ENCODE measurements at places on chromosomes 5 and 9.
A peak's percentile ranks its signal among the peaks of the same experiment; 100 is the strongest.

GRCh38 chr5:52469420-52469819 lies 318.3 kb upstream of the ITGA1 start:
- DNase-seq, result no peak

DNA sequence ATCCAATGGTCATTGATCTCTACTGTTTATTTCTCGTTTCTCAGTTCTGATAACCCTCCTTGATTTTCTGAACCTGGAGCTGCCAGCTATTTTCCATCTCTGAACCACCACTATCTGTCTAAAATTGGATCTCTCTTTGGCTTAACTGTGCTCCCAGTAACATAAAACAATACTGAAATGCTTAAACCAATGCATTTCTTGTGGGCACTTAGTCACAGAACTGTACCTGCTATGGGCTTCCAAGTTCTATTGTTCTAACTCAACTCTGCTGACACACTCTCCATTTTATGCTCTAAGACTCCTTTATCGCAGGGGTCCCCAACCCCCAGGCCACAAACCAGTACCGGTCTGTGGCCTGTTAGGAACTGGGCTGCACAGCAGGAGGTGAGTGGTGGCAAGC lies 120.6 kb downstream of the LHFPL2 start:
- no peak for DNase-seq

DNA sequence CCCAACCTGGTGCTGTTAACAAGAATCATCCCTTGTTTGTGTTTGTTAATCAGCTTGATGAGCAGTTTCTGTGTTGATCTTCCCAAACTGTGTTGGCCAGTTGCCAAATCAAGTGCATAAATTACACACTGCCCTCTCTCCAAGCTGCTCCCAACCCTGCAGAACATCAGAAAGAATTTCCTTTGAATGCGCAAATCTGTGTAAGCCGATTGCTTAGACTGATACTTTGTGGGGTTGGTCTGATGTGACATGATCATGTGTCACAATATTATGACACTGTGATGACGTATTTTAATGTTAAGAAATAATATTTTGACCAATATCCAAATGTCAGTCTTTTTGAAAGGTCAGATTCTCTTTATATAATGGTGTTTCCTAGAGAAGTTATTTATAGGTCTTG lies 766.4 kb upstream of the WWC1 start:
- DNase-seq, result peak; percentile 8

GRCh38 chr5:127419683-127420257 lies 97.7 kb upstream of the PRRC1 start:
- DNase-seq, result no peak

GRCh38 chr5:129821477-129822131 lies 73.7 kb downstream of the MINAR2 start:
- DNase-seq, result no peak

- DNase-seq, result no peak
Measured at GRCh38 chr5:100854591-100854990, 48.5 kb downstream of the ST8SIA4 start.

DNA sequence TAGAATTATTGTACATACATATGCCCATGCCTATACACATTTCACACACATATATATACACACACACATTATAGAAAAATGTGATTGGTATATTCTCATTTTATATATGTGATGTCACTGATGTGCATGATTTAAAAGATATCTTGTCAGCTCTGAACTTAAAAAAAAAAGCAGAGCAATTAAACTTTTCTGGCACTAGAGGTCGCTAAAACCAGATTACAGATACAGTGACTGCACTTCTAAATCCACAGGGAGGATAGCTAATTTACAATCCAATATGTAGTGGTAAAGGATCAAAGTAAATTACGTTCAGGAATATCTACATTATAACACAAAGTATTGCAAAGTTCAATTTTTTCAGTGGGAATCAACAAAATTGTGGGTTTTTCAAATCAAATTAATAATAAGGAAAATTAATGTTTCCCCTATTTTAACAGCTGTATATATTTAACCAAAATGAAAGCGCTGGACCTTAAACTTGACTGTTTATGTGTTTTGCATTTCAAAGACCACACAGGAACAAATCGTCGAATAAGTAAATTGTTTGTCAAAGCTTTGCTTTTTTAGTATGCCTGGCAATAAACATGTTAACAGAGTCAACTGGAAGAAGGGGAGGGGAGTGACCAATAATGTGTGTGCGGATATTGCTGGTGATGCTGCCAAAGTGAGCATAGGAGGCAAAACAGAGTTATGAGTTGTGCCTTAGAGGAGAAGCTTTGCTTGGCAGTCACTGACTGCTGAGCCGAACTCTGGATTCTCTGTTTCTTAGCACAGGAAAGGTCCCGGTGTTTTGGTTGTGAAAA lies 1201.4 kb upstream of the C9orf72 start:
- peak; percentile 54 for DNase-seq

GRCh38 chr5:103010168-103010567 lies 109.8 kb downstream of the GIN1 start:
- no peak for DNase-seq

DNA sequence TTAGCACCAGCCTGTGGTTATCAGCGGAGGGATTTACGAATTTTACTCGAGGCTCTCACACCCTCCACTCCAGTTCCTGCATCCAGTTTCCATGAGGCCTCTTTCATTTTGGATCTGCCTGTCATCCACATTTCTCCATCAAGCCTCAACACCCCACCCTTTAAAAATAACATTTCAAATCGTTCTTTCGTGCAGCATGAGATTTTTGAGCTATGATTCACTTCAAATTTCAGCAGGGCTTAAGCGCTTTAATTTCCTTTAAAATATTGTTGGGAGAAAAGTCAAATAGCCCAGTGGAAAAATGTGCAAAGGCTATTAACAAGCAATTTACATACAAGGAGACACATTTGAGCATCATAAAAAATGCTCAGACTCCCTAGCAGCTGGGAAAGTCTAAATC lies 103.2 kb downstream of the MSX2 start:
- no peak for DNase-seq

DNA sequence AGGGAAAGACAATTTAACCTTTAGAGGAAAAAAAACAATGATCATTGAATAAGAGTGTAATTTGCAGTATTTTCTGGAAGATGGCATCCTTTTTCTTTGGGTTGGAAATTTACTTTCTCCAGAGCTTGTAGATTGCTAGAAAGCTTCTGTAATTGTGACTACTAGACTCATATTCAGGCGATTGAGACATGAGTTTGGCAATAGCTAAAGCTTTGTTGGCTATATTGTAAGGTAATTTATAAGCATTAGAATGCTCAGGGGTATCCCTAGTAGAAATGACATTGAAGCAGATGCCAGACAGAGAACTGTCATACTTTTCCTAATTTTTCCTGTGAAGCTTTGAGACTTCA lies 115.3 kb downstream of the UNC13B start:
- no peak for DNase-seq

- DNase-seq, result no peak
Measured at GRCh38 chr5:78062645-78063044, 231.9 kb downstream of the AP3B1 start.

- no peak for DNase-seq
Measured at GRCh38 chr9:124858330-124859046, 3.3 kb downstream of the RPL35 start.

GRCh38 chr5:60810438-60811085 lies 33.5 kb downstream of the ELOVL7 start:
- DNase-seq, result no peak

DNA sequence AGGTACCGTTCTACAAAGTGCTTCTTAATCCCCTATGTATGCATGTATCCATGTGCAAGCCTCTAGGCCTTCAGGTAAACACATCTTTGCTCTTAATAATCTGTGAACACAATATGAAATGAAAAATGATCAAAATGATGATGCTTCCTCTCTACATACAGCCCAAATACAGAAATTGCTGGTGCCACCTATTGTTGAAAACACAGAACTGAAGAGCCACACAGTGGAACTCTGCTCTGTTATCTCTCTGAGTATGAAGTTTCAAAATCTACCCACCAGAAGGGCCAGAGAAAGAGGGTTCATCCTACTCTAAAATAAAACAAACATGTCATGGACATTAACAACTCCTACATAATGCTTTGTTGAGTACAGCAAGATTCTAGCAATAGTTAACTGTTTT lies 71.3 kb downstream of the GLIS3 start:
- DNase-seq, result peak; percentile 42

DNA sequence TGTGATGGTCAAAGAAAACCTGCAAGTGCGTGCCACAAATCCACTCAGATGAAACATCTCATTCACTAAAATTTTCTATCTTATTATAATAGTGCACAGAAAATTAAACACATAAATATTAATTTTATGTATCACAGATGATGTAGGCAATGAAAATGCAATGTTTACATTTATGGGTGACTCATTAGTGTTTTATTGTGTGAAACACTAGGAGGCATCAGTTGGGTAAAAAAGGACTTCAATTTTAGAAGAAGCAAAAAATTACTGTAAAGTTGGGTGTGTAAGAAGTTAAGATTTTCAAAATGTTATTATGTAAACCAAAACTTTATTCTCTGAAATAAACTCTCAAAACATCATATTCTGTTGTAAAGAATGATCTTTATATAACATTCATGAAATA lies 4.0 kb downstream of the MEF2C start:
- DNase-seq, result no peak

- DNase-seq, result no peak
Measured at GRCh38 chr5:76757049-76757448, 41.1 kb downstream of the F2R start.

DNA sequence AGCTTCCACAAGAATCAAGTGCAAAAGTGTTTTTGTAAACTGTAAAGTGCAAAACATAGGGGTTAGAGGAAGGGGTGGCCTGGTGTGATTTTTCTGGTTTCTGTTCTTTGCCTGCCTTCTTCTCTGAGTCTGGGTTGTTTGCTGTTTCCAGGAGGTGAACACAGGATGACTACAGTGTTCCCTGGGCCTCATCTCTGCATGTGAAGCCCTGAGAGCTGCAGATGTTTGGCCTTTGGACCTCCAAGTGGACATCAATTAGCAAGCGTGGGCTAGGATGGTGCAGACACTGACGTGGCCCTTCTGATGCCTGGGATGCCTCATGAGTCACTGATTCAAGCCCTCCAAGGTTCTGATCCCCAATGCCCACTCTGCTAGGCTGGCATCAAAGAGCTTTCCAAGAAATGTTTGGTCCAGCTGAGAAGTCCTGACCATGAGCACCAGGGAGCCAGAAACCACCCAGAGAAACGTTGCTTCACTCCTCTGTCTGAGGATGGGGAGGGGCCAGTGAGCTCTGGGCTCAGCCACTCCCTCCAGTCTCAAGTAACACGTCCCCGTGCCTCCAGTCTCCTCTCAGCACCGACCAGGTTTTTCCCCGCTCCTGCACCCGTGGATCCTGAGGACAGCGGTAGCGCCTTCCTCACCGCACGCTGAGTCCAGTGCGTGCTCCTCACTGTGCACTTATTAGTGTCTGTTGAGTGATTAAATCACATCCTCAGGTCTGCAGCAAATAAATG lies 7.6 kb downstream of the IL9 start:
- DNase-seq, result no peak

GRCh38 chr9:114546851-114547250 lies 40.7 kb upstream of the ATP6V1G1 start:
- no peak for DNase-seq

DNA sequence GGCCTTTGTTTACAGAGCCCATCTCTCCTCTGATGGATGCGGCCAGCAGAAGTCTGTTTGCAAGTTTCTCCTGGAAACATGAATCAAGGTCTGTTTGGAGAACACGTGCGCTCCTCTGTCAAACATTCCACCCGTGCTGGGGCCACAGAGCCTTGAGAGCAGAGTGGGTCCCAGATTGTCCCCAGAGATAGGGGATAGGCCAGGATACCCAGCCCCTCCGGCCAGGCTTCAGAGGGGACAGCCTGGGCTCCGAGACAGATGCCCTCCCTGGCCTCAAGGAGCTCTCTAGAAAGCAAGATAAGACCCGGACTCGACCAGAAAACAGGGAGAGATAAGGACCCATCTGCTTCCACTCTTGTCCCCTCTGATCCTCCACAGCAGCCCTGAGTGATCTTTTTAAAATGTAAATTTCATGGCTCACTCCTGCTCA lies 40.4 kb upstream of the HAND1 start:
- no peak for DNase-seq

DNA sequence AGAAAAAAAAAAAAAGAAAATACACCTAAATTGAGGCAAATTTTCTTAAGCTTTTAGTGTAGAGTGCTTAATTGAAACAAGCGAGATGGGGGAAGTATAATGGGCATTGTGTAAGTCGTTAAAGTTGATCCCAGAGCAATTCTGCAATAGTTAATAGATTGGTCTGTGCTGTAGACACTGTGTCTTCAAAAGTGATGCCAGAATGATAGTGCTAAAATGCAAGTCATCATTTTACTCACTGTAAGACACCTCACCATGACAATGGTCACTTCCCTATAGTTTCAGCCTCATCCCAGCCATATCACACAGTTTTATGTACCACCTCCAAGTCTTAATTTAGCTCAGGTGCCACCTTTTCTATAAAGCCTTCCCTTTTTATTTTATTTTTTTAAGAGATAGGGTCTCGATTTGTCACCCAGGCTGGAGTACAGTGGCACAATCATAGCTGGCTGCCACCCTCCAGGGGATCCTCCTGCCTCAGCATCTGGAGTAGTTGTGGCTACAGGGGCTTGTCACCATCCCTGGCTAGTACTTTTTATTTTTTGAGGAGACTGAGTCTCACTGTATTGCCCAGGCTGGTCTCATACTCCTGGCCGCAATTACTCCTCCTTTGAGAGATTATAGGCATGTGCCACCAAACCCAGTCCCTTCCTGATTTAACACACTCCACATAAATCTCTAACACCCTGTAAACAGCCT lies 6.2 kb downstream of the COX7C start:
- DNase-seq, result no peak

GRCh38 chr9:14351221-14351836 lies 37.4 kb upstream of the NFIB start:
- no peak for DNase-seq

GRCh38 chr5:156259618-156260017 lies 67.3 kb upstream of the SGCD start:
- DNase-seq, result peak; percentile 69

DNA sequence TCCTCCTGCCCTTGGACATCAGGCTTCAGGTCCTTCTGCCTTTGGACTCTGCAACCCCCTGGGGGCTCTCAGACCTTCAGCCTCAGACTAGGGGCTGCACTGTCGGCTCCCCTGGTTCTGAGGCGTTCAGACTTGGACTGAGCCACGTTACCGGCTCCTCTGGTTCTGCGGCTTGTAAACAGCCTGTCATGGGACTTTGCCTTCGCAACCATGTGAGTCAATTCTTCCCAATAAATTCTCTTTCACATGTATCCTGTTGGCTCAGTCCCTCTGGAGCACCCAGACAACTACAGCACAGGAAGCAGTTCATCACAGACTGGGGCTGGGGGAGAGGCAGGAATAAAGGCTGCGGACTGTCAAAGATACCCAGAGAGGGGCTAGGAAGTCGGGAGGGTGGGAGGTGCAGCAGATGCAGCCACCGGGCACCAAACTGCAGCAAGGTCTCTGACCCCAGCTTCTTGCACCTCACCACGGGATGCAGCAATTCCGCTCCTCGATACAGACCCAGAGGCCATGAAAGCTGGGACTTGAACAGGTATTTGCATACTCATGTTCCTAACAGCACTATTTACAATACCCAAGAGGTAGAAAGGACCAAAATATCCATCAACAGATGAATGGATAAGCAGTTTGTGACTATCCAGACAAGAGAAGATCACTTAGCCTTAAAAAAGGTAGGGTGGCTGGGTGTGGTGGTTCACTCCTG lies 100.8 kb downstream of the COL23A1 start:
- DNase-seq, result no peak
